ENCODE measurements at places on chromosomes 13 and 19. TPM values are rescaled to one million over a fixed set of nuclear protein-coding genes. Genes with fewer than 3 reads are reported as not detected.

The NLRP11 gene
- total RNA-seq, result not detected

The LGALS14 gene
- total RNA-seq, result 1.6 TPM

The CBARP gene
- 1.3 TPM for total RNA-seq

DNA sequence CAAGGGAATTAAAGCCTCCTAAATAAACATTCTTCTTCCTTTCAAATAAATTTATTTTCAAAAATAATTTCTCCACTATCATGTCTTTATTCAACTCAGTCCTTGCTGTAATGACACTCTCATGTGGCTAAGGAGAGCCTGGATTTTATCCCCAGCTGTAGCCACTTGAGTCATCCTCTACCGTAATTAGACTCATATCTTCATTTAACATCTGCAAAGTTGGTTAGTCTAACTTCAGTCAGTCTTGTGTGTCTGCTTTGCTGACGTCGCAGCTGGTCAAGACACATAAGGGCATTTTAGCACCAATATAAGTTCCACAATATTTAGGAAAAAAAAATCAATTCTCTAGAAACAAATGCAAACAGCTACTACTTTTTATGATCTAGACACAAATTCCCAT, 776.4 kb upstream of the ATXN8OS start:
- H3K36me3 ChIP-seq, result no peaks in the 10 kb centered on the region
- H3K27ac ChIP-seq, result no peak overlapping the region
- no peaks in the 10 kb centered on the region for H3K4me1 ChIP-seq
- H3K27me3 ChIP-seq, result no peaks in the 10 kb centered on the region

GRCh38 chr19:48458016-48458415, 2.6 kb downstream of the KCNJ14 start:
- H3K4me3 ChIP-seq, result no peak overlapping the region
- no peaks in the 10 kb centered on the region for H3K27me3 ChIP-seq
- no peak for DNase-seq
- peaks cover 7% of the 10 kb centered on the region for H3K4me1 ChIP-seq

GRCh38 chr13:105177265-105177900, 1358.1 kb downstream of the EFNB2 start:
- no peak overlapping the region for H3K4me3 ChIP-seq
- H3K27ac ChIP-seq, result no peak overlapping the region
- no peaks in the 10 kb centered on the region for H3K36me3 ChIP-seq
- H3K4me1 ChIP-seq, result peaks cover 6% of the 10 kb centered on the region
- no peaks in the 10 kb centered on the region for H3K27me3 ChIP-seq
- no peak for DNase-seq

GRCh38 chr13:82259284-82259683, 1623.0 kb downstream of the SLITRK1 start:
- no peaks in the 10 kb centered on the region for H3K36me3 ChIP-seq
- H3K4me3 ChIP-seq, result no peak overlapping the region
- H3K27me3 ChIP-seq, result no peaks in the 10 kb centered on the region
- DNase-seq, result no peak

DNA sequence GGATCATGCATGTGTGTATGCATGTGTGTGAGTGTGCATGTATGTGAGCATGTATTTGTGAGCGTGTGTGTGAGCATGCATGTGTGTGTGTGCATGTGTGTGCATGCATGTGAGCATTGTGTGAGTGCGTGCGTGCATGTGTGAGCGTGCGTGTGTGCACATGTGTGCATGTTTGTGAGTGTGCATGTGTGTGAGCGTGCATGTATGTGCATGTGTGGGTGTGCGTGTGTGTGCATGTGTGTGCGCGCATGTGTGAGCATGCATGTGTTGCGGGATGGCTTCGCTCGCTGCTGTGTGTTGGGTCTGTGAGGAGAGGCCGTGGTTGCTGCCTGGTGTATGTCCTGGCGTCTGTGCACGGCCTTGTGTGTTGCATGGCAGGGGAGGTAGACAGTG, 32.4 kb downstream of the PAK4 start:
- no peak overlapping the region for H3K27ac ChIP-seq
- H3K4me3 ChIP-seq, result no peak overlapping the region
- no peaks in the 10 kb centered on the region for H3K27me3 ChIP-seq
- no peaks in the 10 kb centered on the region for H3K36me3 ChIP-seq
- H3K4me1 ChIP-seq, result peaks cover 5% of the 10 kb centered on the region

All from activated CD4-positive, alpha-beta memory T cell treated with anti-CD3 and anti-CD28 coated beads for 36 hours (primary cell).